ENCODE measurements at places on chromosomes 5 and 9. TPM values are rescaled to one million over a fixed set of nuclear protein-coding genes. Genes with fewer than 3 reads are reported as not detected.

The ARID3C gene
- total RNA-seq = 0.31 TPM

The PCDHGA8 gene
- not detected for total RNA-seq

- DNase-seq = no peak
Measured at GRCh38 chr5:98770911-98771322, 2.5 kb upstream of the RGMB start.

DNA sequence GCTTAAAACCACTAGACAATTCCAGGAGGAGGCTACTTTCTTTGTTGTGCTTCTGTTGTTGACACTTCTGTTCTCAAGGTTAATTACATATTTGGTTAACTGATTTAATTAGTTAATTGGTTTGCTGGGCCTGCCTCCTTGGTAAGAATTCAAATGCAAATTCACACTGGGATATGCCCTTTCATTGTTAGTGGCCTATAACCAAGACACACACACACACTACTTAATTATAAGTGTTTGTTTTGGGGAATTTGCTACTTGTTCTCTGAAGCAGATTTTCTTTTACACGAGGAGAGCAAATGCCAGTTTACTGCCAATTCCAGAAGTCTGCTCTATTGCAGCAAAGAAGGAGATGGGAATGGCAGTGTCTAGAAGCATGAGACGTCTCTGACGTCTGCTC is 101.6 kb upstream of the BASP1 start:
- no peak for DNase-seq

DNA sequence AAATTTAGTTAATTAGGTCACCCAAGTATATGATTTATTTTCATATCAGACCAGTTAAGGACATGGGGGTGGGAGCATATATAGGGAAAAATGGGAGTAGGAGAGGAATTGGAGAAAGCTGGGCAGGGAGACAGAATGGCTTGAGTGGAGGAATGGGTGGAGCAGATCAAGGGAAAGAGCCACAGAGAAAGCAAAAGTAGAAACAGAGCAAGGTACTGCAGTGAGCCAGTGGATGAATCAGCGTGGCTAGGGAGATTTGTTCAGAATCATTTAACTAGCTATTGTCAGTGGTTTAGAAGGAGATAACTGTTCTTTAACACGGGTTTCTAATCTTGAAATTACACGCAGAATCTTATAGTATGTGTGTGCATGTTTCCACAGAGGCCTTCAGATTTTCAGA is 37.4 kb downstream of the SNX24 start:
- no peak for DNase-seq

The SCGB3A2 gene
- not detected for total RNA-seq

GRCh38 chr5:76025069-76025468 is 58.1 kb upstream of the SV2C start:
- no peak for DNase-seq

GRCh38 chr9:76459694-76460635 is 983 bp downstream of the GCNT1 start:
- DNase-seq = peak; percentile 7

The ANKDD1B gene
- total RNA-seq = not detected

DNA sequence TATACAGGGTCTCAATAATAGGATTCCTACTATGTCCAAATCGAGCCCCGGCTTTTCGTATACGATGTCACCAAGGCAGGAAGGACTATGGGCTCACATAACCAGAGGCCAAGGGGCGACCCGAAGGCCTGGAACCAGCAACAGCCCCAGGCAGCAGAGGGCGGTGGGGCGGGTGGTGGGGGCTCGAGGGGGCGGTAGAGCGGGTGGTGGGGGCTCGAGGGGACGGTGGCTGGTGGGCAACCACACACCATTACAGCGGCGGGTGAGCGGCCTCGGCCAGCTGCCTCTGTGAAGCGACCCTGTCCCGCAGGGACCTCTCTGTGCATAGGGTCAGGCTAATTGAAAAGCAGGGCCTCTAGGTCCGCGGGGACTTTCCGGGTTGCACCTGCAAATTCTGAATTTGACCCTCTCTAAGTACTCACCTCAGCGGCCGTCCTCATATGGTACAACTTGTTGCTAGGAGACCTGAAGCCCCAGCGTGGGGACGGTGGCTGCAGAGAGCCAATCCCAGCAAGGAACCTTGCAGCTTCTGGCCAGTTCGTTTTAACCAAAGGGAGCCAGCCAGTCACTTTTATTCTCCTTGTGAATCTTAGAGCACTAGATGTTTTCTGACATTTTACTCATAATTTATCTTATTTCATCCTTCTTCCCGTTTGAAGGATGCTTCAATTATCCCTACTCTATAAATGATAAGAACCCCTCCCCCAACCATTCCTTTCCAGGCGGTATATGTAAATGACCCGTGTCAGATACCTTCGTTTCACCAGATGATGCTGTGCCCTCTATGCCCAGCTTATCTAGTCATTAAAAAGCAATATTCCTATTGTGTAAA is at the start of gene NME5:
Gene NME5 (minus strand): TSS at position 480 of the 832 bp plus-strand sequence. CDS start 648 bp downstream, outside the sequence.
- DNase-seq = peak; percentile 6

DNA sequence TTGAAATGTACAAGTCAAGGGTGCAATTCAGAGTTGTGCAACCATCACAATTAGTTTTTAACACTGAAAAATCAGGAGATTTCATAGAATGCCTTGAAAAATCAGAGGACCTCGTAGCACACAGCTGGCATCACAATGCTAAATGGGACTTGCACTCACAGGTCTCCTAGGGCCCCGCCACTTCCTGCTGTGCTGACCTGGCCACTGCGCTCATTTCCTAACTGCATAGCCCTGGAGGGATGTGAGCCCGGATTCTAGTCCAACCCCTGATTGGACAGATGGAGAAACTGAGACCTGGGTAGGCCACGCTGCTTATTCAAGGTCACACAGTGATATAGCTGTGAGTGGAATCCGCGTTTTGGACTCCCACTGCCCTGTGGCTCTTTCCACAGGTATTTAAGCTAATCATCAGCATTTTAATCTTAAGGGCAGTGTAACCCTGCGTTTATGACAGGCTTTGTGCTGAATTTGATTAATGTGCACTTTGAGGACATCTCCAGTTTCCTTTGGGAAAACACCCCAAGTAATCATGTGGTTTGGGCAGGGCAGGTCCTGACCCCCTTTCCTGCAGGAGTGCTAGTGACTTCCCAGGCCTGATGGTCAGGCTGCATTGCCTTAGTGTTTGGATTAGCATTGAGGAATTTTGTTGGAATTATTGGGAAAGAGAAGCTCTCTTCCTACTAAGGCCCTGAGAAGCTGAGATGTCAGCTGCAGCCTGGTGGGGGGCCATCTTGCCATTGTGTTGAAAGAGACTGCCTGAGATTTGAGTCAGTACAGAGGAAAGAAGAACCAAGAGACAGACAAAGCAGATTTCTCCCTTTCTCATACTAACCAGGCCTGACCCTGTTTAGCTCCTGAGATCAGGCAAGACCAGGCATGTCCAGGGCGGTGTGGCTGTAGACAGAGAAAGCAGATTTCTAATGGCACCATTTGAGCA is 36.2 kb downstream of the STC2 start:
- DNase-seq = no peak

The TEK gene
- not detected for total RNA-seq

The PNPLA7 gene
- total RNA-seq = 2.5 TPM

DNA sequence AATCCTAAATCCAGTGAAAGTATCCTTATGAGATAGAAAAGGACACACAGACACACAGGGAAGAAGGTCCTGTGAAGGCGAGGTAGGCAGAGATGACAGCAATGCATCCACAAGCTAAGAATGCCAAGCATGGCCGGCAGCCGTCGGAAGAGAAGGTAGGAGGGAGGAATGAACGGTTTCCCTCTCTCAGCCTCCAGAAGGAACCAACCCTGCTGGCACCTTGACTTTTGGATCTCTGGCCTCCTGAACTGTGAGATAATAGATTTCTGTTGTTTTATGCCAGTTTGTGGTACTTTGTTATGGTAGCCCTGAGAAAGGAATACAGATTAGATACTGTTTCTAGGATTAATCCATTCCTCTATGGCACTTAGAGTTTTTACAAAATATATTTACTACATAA is 76.1 kb upstream of the PANK3 start:
- no peak for DNase-seq

DNA sequence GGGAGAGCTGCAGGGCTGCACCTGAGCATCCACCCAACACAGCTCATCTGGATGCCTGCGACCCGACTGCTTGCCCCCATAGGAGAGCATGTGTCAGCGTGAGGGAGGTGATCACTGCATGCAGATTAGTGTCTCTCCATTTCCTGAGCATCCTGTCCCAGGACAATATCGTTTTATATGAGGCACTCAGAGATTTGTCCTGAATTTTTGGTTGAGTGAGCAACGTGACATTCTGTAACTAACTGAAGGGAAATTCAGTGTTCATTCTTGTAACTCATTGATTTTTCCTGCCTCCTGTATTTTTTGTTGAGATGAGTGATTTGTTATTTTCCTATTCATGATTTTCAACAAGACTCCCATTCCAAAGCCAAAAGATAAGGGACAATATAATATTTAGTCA is 20.7 kb upstream of the ANKRD34B start:
- DNase-seq = no peak

- peak; percentile 33 for DNase-seq
Measured at GRCh38 chr9:78035383-78035993, 3.9 kb upstream of the GNAQ start.

DNA sequence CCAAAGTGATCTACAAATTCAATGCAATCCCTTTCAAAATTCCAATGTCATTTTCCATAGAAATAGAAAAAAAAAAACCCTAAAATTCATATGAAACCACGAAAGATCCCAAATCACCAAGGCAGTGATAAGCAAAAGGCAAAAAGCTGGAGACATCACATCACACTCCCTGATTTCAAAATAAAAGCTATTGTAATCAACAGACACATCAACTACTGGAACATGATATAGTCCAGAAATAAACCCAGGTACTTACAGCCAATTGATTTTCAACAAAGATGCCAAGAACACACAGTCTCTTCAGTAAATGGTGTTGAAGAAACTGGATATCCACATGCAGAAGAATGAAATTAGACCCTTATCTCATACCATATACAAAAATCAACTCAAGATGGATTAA is 224.0 kb downstream of the WDR70 start:
- DNase-seq = no peak

The PCDHGA5 gene
- 0.06 TPM for total RNA-seq

- DNase-seq = no peak
Measured at GRCh38 chr9:13001989-13002580, 227.3 kb downstream of the LURAP1L start.

- no peak for DNase-seq
Measured at GRCh38 chr5:1429496-1429895, 15.7 kb downstream of the SLC6A3 start.

The CSF2 gene
- total RNA-seq = 107 TPM

The CCDC180 gene
- total RNA-seq = 1.3 TPM

The TMEM252 gene
- not detected for total RNA-seq

GRCh38 chr5:164818445-164818844 is 1313.0 kb downstream of the MAT2B start:
- no peak for DNase-seq

The ASS1 gene
- 5.1 TPM for total RNA-seq

- DNase-seq = no peak
Measured at GRCh38 chr5:97750576-97750975, 567.5 kb upstream of the RIOK2 start.

DNA sequence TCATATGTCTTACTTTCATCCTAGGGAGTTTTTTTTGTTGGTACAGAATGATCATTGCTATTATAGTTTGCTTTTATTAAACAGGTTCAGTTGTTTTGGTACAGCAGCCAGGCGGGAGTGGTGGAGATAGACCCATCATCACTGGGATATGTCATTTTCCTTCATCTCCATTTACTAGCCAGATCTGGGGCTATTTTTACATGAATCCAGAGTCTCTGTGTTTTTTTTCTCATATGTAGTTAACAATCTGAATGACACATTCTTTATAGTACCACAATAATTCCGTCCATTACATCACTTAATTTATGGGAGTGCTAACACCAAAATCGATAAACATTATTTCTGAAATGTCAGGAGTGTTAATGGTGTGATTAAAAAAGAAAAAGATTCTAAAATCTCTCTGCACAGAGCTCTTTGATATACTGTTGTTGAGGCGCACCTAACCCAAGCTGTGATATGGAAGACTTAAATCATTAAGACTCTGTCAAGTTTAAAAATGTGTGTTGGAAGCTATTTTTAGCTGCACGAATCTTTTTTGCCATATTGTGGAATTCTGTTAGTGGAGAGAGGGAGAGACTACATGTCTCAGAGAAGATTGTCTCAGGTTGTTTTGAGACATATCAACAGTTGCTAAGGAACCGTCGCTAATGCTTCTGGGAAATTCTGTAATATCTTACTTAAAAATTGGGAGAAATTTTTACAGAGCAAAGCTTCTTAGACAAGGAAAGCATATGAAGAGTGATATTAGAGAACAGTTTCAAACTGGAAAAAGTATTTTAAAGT is 59.6 kb downstream of the RPS23 start:
- DNase-seq = no peak

The SPINK7 gene
- not detected for total RNA-seq

The HARS2 gene
- total RNA-seq = 23.6 TPM

- DNase-seq = no peak
Measured at GRCh38 chr5:108876451-108876850, 128.8 kb downstream of the FER start.

The OTP gene
- not detected for total RNA-seq

- DNase-seq = no peak
Measured at GRCh38 chr9:135290566-135290965, 189.0 kb upstream of the PPP1R26 start.

The PARP8 gene
- 41.0 TPM for total RNA-seq

GRCh38 chr5:3456121-3456681 is 139.4 kb upstream of the IRX1 start:
- no peak for DNase-seq

GRCh38 chr9:129278391-129279237 is 100.6 kb upstream of the IER5L start:
- DNase-seq = no peak

- no peak for DNase-seq
Measured at GRCh38 chr5:96986450-96986849, 50.6 kb downstream of the LNPEP start.

The CD180 gene
- total RNA-seq = not detected

DNA sequence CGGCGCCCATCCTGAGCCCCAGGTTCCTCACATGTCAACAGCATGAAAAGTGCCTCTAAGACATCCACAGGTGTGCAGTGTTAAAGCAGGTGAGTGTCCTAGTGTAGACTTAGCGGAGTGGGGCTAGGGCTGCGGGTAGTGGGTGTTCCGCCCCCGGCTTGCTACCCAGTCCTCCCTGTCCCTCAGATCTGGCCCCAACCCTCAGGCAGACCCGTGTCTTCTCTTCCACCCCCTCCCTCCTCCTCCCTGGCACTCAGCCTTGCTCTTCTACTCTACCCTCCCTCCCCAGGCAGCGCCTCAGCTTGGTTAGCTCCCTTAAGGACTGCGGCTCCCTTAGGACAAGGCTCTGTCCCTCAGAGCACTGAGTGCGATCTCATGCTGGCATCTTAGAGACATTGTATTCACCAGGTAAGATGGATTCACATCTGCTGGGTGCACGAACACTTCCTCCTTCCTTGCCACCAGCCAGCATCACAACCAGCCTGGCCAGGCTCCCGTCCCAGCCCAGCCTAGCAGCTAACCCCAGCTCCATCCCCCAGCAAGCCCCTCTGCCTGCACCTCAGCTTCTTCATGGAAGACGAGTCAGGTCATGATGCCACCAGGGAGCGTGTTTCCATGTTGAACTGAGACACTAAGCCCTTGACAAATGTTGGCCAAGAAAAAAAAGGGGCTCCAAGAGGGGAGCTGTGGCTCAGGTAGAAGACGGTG is 46.8 kb downstream of the NSUN2 start:
- no peak for DNase-seq

- no peak for DNase-seq
Measured at GRCh38 chr5:11323761-11324160, 562.7 kb upstream of the DAP start.
